Urothelium cell line (cell line): ENCODE measurements at places on chromosomes 7 and 10.

- DNase-seq: no peak
Observed at GRCh38 chr10:80154626-80154977, 22.1 kb downstream of the PLAC9 start.

DNA sequence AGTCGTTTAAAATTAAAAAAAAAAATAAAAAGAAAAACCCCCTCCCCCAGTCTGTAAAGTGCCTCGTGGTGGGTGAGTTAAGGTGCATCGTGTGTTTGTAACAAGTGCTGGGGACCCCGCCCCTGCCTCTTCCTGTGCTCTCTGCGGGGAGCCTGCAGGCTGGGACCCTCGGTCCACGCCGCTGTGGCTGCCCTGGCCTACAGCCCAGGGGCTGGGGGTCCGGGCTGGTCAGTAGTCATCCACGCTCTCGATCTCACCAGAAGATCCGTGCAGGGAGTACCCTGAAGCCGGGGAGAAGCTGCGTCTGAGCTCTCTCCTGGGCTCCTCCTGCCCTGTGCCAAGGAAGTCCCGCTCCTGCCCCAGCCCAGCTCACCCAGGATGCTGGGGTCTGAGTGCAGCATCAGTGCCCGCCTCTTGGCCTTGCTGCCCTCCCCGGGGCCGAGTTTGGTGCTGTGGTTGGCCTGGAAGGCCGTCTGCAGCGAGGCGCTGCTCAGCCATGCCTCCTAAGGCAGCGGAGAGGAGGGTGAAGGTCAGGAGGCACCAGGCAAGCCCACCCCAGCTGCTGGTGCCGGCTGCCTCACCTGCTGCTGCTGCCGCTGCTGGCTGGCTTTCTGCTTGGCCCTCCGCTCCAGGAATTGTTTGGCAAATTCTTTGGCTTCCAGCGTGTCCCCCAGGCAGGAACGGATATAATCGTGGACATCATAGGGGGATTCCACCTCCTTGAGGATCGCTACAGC is 8.1 kb downstream of the GNB2 start:
- no peak for DNase-seq

- DNase-seq: no peak
Observed at GRCh38 chr7:7867846-7868571, 100.6 kb upstream of the GLCCI1 start.

- DNase-seq: no peak
Observed at GRCh38 chr10:71382757-71383156, 14.0 kb upstream of the CDH23 start.

- no peak for DNase-seq
Observed at GRCh38 chr10:104144931-104145330, 23.0 kb downstream of the SFR1 start.

GRCh38 chr10:1461016-1461415 is 276.3 kb downstream of the ADARB2 start:
- no peak for DNase-seq

- no peak for DNase-seq
Observed at GRCh38 chr10:125605167-125605566, 77.8 kb downstream of the TEX36 start.

GRCh38 chr10:28503114-28503513 is 29.8 kb upstream of the WAC start:
- DNase-seq: peak; percentile 39

GRCh38 chr7:135262623-135263320 is 29.1 kb downstream of the STRA8 start:
- DNase-seq: no peak

- DNase-seq: no peak
Observed at GRCh38 chr10:126640401-126640800, 30.1 kb downstream of the C10orf90 start.

GRCh38 chr10:117223693-117224430 is 17.1 kb upstream of the SLC18A2 start:
- DNase-seq: no peak

DNA sequence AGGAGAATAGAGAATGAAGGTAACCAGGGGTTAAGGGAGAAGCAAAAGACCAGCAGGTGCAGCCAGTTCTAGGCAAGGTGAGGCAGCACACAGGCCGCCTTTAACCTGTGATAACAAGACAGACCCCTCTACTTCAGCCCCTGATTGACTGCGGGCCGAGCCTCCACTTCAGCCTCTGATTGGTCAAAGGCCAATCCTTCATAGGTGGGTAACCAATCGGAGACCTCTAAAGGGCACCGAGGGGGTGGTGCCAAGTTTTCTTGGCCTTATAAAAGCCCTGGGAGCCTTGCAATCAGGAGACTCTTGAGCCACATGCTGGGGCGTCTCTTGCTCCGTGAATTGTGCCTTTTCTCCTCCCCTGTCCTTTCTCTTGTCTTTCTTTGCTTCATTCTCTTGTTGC is 98.8 kb downstream of the ELFN1 start:
- no peak for DNase-seq

- DNase-seq: peak; percentile 52
Observed at GRCh38 chr7:25894002-25894901, 257.7 kb upstream of the NFE2L3 start.

- DNase-seq: no peak
Observed at GRCh38 chr7:138663725-138664710, 37.1 kb downstream of the SVOPL start.

DNA sequence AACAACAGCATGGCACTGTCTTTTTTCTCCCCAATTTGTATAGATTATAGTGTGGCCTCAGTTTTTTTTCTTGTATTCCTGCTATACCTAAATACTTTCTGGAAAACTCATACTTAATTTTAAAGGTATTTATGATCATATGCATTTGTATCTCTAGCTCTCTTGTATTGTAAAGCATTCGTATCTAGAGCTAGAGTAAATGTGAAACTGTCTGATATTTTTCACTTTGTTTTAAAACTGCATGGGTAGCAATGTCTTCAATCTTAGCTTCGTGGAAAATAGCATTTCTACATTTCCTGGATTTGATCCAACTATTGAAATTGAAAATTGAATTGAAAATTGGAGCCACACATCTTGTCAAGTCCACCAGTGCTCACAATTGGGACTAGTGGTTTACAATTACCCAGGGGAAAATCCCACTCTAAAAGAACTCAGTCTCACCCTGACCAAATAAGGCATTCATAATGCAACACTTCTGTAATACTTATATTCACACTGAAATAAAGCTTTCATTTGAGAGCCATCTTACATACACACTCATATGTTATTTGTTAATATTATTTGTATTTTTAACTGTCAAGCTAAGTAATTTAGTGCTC is 51.3 kb upstream of the KLF6 start:
- DNase-seq: no peak

DNA sequence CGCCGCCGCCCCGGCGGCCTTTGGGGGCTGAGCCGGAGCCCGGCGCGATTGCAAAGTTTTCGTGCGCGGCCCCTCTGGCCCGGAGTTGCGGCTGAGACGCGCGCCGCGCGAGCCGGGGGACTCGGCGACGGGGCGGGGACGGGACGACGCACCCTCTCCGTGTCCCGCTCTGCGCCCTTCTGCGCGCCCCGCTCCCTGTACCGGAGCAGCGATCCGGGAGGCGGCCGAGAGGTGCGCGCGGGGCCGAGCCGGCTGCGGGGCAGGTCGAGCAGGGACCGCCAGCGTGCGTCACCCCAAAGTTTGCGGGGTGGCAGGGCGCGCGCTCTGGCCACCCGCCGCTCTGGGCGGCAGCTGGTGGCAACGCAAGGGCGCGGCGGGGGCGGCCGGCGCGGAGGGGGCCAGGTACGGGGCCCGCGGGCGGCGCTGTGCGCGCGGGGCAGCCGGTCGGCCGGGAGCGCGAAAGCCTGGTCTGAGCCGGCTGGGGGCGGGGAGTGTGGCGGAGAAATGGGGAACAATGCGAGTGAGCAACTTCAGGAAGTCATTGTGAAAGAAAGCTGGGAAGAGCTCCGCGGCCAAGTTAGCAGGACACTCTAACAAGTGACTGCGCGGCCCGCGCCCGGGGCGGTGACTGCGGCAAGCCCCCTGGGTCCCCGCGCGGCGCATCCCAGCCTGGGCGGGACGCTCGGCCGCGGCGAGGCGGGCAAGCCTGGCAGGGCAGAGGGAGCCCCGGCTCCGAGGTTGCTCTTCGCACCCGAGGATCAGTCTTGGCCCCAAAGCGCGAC is at the start of gene IKZF1:
Gene IKZF1 (plus strand): TSS at position 588 of the 782 bp plus-strand sequence. CDS start 14,346 bp downstream, outside the sequence.
- DNase-seq: peak; percentile 59
